Activated naive CD4-positive, alpha-beta T cell treated with anti-CD3 and anti-CD28 coated beads, Interleukin-2, amount 50 U/mL, for 72 hours (primary cell): ENCODE measurements at places on chromosomes 12 and 14.
A peak's percentile ranks its signal among the peaks of the same experiment; 100 is the strongest.

DNA sequence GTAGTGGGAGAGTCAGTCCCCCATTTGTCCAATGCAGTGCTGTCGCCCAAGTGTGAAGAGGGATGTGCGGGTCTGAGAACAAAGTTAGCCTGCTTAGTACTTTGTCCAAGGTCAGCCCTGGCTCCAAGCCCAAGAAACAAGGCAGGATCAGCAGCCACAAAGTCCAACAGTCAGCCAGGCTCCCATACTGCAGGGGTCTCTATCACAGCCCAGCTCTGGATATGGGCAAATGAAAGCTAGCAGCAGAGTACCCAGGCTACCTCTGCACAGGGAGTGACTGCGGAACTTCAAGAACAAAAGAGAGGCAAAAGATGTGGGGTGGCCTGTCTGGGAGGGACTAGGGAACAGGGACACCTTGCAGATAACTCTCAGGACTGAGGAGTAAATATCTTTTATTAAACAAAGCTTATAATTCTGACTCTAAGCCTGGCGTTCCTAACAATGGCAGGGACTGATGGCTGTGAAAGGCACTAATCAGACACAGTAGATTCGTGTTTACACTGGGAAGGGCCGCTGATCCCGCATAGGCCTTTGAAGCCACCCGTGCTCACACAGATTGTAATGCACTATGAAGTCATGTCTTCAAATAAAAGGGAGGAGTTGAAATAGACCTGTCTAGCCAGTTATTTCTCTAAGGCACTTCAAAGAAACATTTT, 91.0 kb upstream of the EEA1 start:
- no peak for DNase-seq

DNA sequence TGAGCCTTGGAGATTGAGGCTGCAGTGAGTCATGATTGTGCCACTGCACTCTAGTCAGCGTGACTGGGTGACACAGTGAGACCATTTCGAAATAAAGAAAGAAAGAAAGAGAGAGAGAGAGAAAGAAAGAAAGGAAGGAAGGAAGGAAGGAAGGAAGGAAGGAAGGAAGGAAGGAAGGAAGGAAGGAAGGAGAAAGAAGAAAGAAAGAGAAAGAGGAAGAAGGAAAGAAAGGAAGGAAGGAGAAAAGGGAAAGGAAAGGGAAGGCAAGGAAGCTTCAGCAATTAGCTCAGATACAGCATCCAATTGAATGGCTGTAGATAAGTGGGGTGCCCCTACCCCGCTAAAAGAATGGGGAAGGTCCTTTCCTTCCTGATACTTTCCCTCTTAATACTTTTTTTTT, 9.5 kb upstream of the NAA30 start:
- DNase-seq: no peak

GRCh38 chr12:18837025-18837424, 99.1 kb downstream of the CAPZA3 start:
- DNase-seq: no peak

DNA sequence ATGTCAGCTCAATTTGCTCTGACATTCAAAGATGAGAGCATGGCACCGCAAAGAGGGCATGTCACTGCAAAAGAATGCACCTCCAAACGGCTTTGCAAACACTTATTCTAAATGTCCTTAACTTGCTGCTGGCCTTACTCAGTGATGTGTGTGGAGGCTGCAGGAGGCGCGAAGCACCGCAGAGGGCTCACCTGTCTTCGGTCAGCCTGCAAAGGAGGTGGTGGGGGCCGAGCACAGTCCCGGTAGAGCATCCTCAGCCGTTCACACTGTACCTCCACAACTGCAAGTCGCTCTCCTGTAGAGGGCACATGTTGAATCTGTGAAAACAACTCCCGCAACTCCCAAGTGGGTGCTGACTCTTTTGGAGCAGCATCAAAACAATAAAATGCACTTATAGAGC, 93.8 kb downstream of the TRAFD1 start:
- no peak for DNase-seq

DNA sequence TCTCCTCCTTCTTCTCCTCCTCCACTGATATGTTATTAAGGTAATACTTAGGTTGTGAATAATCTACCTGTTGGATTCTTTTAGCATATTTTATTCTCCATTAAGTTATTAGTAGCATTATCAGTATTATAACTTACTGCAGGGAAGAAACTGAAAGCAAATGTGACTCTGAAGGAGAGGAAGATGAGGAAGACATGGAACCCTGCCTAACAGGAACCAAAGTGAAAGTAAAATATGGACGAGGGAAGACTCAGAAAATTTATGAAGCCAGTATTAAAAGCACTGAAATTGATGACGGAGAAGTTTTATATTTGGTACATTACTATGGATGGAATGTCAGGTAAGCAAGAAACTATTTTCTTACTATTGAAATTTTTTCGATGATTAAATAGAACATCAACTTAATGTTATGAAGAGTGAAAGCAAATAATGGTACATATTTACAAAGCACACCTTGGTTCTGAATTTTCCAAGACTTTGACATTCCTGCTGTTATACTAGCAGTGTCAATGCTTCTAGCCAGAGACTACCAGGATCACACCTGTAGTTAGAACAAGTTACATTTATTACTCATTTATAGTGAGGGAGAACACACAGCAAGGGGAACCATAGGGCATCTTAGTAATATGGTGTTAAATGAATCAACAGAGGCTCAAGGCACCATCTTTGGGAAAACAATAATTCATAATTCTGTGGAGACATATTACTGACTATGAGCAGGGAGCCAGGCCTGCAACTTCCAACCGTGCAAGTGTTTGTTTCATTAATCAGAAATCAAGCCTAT, 42.0 kb upstream of the TOMM20L start:
- DNase-seq: no peak

DNA sequence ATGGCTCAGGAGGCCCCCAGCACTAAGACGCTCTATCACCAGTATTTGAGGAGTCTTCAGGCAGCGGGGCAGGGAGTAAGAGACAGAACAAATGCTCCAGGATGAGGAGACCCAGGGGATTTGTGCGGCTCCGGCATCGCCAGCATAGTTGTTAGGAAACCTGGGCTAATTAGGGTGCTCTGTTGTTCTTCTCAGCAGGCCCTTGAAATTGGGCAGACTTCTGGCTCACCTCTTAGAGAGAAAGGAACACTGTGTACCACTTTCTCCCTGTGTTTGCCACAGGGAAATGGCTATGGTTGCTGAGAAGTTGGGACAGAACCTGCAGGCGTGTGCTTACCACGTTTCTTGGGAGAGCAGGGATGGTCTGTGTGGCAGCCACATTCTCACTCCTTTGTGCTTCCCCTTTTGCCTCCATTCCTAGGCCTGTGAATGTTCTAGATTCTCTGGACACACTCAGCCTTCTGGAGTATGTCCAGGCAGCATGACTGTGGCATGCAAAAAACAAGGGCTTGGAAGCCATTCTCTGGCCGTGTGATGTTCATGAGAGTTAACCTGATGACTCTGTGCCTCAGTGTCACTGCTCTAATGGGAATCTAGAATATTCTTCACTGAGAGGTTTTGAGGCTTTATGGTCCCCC, 109.0 kb downstream of the CHST11 start:
- DNase-seq: no peak

DNA sequence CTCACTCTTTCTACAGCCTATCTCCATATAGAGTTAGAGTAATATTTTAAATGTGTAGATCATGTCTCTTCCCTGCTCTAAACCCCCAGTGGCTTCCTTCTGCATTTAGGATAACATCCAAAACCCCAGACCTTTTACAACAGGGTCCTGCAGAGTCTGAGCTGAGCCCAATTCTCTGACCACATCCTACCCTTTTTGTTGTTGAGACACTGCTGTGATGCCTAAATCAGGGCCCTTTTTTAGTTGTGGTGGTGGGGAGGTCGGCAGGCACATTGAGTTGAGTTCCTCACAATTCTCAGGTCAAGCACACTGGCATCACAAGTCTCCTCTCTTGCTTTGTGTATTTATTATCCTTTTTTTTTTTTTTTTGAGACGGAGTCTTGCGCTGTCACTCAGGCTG, 1.8 kb upstream of the DDX47 start:
- DNase-seq: no peak

DNA sequence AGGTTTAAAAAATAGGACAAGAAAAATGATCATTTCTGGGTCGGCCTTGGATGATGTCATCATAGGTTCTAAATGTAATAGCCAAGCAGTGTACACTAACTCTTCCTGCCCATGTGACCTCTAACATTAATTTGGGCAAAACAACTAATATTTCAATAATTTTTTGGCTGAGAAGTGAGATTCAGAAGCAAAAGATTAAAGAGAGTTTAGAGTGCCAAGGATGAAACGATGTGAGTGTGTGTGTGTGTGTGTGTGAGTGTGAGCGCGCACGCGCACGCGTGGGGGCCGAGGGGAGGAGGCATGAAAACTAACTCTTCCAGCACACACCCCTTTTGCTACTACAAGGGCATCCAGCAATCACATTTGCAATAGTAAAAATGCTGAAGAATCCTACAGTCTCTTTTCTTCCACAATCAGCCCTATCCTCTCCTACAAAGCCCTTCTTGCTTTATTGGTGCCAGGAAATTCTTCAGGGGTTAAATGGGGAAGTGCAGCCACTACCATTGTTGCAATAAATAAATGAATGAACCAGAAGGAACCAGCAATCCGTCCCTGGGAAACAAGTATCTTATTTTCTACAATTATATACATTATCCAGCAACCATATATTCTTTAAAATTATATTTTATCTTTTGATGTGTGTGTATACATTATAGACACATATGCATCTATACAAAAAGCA, 52.9 kb downstream of the PEBP1 start:
- no peak for DNase-seq

GRCh38 chr12:110403976-110404682, 621 bp upstream of the ANAPC7 start:
- peak; percentile 82 for DNase-seq

GRCh38 chr14:93331002-93331727, 1.7 kb downstream of the BTBD7 start:
- DNase-seq: no peak

DNA sequence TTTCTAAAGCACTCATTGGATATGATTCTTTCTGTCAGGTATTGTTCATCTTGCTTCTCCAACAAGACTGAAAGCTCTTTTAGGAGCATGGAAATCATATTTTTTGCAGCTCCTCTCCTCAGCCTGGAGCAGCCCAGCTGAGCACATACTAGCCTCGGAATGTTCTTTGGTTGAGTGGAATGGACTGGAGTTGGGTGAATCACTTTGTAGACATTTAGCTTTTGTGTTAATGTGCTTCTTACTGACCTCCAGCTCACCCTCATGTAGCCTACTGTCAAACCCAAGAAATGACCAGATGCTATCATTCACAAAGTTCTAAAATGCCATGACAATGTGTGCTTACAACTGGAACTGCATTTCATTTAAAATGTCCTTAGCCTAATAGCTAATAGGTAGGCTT, 161.1 kb downstream of the NUAK1 start:
- DNase-seq: no peak

- no peak for DNase-seq
Observed at GRCh38 chr14:24795406-24795805, 161.4 kb upstream of the GZMB start.

DNA sequence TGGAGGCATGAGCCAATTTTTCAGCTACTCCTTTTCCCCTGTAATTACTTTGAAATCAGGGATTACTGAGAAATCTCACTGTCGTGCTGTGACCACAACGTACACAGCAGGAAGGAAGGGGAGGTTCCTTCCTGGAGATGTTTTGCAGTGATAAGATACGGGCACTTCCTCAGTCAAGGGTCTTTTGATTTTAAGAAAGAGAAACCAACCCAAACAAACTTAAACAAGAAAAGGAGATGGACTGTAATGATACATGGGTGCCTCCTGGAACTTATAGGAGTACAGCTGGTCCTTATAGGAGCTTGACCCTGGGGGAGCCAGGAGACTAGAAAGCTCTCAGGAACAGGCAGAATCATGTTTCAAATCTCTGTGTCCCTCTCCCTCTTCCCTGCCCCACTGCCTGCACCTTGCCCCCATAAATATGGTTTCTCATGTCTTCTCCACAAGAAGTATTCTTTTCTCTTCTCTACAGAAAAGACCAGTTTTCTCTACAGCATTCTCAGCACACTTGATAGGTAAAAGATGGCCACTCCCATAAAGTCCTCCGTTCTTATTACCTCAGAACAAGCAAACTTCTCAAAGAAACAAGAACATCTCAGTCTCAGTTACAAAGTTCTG, 281.1 kb upstream of the AMIGO2 start:
- DNase-seq: no peak

DNA sequence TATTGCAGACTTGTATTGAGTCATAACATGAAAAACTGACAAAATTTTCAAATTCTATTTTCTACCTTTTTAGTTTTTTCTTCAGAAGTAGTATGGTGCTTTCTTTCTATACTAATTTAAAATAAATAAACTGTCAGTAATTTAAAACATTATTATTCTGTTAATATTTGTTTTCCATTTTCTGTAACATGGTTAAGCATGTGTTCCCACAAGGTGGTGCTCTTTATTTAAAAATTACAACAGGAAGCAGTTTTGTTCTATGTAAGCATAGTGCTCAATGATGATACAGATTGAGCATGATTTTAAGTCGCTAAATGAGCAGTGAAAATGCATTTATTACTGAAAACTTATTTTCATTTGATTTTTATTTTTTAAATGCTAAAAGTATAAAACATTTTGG, 114.6 kb downstream of the PPFIA2 start:
- DNase-seq: no peak

DNA sequence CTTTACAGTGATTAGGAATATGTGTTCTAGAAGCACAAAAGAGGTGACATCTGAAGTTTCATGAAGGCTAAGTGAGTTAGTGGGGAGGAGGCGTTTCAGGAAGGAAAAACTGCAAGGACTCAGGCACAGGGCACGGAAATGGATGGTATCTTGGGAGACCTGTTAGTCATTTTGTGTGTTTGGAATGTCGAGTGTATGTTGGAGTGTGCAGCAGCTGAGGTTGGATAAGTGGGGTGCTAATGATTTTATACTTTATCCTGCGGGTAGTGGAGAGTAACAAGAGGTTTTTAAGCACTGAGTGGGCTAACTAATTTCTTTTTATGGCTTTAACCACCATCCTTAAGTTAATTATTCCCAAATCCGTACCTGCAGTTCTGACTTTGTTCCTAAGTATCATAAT, 571.5 kb upstream of the FBXO33 start:
- no peak for DNase-seq

DNA sequence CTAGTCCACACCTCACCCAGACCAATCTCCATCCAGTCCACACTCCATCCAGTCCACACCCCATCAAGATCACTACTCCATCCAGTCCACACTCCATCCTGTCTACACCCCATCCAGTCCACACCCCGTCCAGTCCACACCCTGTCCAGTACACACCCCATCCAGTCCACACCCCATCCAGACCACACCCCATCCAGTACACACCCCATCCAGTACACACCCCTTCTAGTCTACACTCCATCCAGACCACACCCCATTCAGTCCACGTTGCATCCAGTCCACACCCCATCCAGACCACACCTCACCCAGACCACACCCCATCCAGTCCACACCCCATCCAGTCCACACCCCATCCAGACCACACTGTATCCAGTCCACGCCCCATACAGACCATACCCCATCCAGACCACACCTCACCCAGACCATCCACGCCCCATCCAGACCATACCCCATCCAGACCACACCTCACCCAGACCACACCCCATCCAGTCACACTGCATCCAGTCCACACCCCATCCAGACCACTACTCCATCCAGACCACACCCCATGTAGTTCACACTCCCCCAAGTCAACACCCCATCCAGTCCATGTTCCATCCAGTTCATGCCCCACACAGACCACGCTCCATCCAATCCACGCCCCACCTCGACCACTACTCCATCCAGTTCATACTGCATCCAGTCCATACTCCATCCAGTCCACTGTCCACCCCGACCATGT, 116.6 kb upstream of the RTL1 start:
- DNase-seq: no peak
